ENCODE measurements at places on chromosomes 6 and 20.

DNA sequence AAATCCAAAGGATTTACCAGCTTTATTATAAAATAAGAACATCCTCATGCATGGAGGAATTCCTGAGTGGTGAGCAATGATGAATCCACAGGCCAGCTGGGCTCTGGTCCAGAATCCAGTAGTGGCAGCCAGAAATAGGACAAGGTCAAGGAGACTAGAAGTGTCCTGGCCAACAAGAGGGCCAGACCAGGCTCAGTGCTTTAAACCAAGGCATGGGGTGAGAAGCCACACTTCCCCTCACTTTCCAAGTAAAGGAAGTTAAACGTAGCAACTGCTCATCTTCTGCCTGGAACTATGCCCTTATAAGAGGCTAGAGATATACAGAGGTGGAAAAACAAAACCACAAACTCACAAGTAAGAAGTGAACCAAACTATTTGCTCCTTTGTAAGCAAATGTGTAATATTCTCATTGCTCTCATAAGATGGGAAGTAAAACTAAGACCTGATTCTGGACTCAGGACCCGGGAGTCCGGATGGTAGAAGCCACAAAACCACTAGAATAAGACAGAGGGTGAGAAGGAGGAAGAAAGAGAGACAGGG, 253.2 kb downstream of the UST start:
- no peak for DNase-seq

GRCh38 chr20:57695012-57695411, 14.8 kb downstream of the PMEPA1 start:
- no peak for DNase-seq

- no peak for DNase-seq
These were observed 355.4 kb downstream of the CDC5L start for GRCh38 chr6:44742828-44743372.

DNA sequence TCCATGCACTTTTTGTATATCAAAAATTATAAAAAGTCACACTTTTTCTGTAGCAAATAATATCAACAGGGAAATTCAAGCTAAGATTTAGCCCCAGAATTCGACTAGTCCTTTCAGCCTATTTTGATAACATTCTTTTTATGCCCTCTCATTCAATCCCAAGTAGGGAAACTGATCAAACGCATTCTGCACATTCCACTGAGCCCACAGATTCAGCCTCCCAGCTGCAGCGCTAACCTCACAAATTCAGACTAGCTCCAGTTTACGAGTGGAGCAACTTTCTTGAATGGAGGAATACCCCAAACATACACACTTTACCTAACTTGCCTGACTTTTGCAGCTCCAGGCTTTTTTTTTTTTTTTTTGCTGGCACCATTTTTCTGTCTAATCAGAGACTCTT, 70.3 kb upstream of the HEY2 start:
- DNase-seq: no peak

- DNase-seq: no peak
These were observed 169.8 kb downstream of the ERMARD start for GRCh38 chr6:169921217-169921616.

DNA sequence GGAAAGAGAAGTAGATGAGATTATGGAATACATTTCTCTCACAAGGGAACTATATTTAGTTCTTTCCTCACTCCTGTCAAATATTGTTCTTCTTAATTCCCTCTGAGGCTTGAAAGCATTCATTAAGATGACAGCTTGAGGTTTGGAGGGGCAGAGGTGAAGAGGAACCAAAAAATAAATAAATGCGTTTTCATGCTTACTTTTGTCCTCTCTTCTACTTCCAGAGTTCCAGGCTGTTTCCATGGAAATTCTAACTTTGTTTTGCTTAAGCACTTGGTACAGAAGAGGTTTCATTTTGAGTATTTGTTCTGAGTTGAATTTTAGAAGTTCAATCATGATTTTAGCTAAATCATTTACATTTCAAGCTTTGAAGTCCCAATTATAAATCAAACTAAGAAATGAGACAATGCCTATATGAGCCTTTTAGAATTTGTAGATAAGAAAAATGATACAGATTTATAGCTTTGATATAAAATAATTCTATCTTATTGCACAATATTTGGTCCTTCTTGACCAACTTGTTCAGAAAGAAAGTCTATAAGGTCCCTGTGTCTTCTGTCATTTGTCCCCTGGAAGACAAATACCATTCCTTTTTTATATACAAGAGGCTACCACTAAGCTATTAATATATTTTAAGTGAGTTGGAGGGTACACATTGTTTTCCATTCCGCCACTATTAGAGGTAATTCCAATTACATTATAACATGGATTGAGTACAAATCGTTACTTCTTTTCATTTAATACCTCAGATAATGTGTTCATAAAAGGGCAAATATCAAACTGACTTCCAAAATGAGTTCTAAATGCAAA, 16.3 kb downstream of the RBM24 start:
- no peak for DNase-seq

- DNase-seq: no peak
These were observed 166.3 kb downstream of the DTNBP1 start for GRCh38 chr6:15496345-15497131.

- no peak for DNase-seq
These were observed 55.3 kb upstream of the ADTRP start for GRCh38 chr6:11833626-11834592.

Measured in stimulated activated effector memory CD8-positive, alpha-beta T cell treated with anti-CD3 and anti-CD28 coated beads, Interleukin-12 subunit alpha, Interleukin-12 subunit beta, amount 100 ng/mL, for 72 hours (primary cell).